ENCODE measurements at places on chromosomes 13 and 19. TPM values are rescaled to one million over a fixed set of nuclear protein-coding genes. Genes with fewer than 3 reads are reported as not detected.
A peak's percentile ranks its signal among the peaks of the same experiment; 100 is the strongest.

Gene ZNF626
- 5.3 TPM for total RNA-seq

Gene ZNF578
- total RNA-seq: 2.8 TPM

Gene REEP6
- total RNA-seq: 1.3 TPM

DNA sequence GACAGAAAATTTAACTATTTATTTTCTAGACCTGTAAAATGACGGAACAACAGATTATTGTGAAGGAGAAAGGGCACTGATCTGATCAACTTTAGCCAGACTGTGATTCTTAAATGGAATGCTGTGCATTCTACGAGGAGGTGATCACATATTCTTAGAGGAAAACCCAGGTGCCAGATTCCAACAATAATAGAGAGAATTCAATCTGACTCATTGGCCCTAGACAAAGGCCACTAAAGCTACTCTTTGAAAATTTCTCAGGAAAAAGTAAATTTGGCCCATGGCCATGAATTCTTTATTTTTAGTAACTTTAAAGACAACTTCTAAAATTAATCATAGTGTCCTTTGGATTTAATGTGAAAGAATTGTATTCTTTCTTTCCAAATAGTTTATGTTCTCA, 58.6 kb upstream of the POSTN start:
- H3K4me3 ChIP-seq: no peak overlapping the region
- H3K27ac ChIP-seq: peak overlapping the region; percentile 24
- DNase-seq: peak; percentile 71
- H3K36me3 ChIP-seq: no peaks in the 10 kb centered on the region
- H3K4me1 ChIP-seq: peaks cover 4% of the 10 kb centered on the region

- H3K36me3 ChIP-seq: no peaks in the 10 kb centered on the region
- DNase-seq: peak; percentile 5
- H3K4me1 ChIP-seq: peaks cover 2% of the 10 kb centered on the region
- H3K4me3 ChIP-seq: no peak overlapping the region
- no peak overlapping the region for H3K27ac ChIP-seq
Measured at GRCh38 chr13:48862572-48862971, 113.1 kb upstream of the FNDC3A start.

DNA sequence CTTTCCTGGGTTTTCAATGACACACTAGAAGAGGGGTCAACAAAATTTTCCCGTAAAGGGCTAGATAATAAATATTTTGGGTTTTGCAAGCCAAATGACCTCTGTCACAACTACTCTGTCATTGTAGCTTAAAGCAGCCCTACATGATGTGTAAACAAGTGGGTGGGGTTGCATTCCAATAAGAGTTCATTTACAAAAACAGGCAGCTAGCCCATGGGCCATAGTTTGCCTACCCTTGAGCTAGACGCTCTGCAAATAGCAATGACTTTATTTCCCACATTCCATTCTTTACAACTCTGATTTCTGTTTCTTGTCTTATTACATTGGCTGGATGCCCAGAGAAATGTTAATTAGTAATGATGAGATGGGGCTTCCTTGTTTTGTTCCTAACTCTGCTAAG, 76.0 kb downstream of the ZNF557 start:
- H3K36me3 ChIP-seq: peaks cover 12% of the 10 kb centered on the region
- H3K4me1 ChIP-seq: no peaks in the 10 kb centered on the region
- no peaks in the 10 kb centered on the region for H3K27me3 ChIP-seq
- no peak overlapping the region for H3K27ac ChIP-seq
- DNase-seq: no peak
- no peak overlapping the region for H3K4me3 ChIP-seq

DNA sequence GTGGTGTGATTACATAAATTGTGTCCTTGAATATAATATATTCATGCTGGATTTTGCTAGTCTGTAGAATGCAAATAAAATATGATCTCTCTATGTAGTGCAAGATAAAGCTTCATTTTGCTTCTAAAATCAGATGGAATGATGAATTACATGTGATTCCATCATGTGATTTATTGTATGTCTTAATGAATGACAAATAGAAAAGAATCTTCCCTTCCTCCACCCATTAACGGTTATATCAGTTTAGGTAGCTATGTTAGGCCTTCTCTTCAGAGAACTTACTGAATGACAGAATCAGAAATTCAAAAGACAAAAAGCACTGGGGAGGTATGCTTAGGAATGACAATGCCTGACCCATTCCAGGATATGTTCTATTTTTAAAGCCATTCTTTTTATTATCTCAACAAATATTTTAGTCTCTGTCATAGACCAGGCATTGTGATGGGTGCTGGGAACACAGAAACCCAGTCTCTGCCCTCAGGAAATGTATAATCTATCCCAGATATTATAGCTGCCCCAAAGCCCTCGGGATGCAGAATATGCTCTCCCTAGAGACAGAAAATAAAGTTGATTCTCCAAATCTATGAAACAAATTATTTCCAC, 90.6 kb downstream of the TEX26 start:
- H3K27me3 ChIP-seq: peaks cover 11% of the 10 kb centered on the region
- no peak for DNase-seq
- H3K4me1 ChIP-seq: no peaks in the 10 kb centered on the region
- no peak overlapping the region for H3K27ac ChIP-seq
- no peaks in the 10 kb centered on the region for H3K36me3 ChIP-seq

- DNase-seq: no peak
Measured at GRCh38 chr13:113195360-113195759, 13.1 kb downstream of the PCID2 start.

- H3K36me3 ChIP-seq: no peaks in the 10 kb centered on the region
- H3K4me3 ChIP-seq: no peak overlapping the region
- no peak for DNase-seq
- H3K27ac ChIP-seq: no peak overlapping the region
- no peaks in the 10 kb centered on the region for H3K4me1 ChIP-seq
Measured at GRCh38 chr19:3719868-3720267, 11.7 kb downstream of the TJP3 start.

DNA sequence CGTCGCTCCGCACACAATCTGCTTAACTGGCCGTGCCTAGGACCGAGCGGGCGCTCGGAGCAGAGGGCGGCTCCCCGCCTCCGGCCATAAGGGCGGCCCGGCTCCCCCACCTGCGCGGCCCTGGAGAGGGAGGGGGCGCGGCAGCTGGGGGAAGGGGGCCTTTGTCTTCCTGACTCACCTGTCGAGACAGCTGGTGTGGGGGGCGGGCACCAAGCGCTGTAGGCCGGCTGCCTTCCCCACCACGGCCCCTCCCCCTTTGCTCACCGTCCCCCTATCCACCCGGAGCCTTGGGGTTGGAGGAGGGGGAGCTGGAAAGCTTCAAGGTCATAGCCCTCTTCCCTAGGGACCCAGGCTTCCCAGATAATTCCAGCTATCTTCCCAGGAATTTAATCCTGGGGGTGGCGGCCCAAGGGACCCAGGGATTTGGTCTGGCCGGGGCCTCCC, 1.2 kb downstream of the VASP start:
- peak overlapping the region; percentile 92 for H3K4me3 ChIP-seq
- no peaks in the 10 kb centered on the region for H3K27me3 ChIP-seq
- peaks cover 6% of the 10 kb centered on the region for H3K36me3 ChIP-seq
- H3K27ac ChIP-seq: peak overlapping the region; percentile 94
- H3K4me1 ChIP-seq: peaks cover 11% of the 10 kb centered on the region
